SJCRH30 (cell line): ENCODE measurements at places on chromosomes 2 and 18.

DNA sequence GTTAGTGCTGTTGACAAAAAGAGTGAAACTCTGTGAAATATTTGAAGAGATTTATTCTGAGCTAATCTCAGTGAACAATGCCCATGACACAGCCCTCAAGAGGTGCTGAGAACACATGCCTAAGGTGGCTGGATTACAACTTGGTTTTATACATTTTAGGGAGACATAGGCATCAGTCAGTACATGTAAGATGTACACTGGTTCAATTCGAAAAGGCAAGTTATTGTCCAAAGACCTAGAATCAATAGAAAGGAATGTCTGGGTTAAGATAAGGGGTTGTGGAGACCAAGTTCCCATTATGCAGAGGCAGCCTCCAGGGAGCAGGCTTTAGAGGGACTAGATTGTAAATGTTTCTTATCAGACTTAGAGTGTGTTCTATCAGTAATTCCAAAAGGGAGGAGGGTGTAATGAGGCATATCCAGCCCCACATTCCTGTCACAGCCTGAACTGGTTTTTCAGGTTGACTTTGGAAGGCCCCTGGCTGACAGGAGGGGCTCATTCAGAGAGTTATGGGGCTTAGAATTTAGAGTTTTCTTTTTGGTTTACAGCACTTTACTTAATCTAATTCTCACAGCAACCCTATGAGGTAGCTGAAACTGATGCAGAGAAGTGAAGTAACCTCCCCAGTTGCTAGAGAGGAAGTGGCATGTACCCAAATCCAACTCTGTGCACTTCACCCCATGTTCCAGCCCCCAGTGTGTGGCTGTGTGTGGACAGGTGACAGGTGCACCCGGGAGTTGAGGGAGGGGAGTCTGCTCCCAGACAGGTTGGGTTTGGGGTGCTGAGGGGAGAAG, 28.3 kb upstream of the ASAP2 start:
- no peak for DNase-seq
- H3K4me3 ChIP-seq, result no peak overlapping the region
- peak overlapping the region; percentile 60 for H3K27ac ChIP-seq
- H3K36me3 ChIP-seq, result no peaks in the 10 kb centered on the region
- H3K27me3 ChIP-seq, result no peaks in the 10 kb centered on the region

DNA sequence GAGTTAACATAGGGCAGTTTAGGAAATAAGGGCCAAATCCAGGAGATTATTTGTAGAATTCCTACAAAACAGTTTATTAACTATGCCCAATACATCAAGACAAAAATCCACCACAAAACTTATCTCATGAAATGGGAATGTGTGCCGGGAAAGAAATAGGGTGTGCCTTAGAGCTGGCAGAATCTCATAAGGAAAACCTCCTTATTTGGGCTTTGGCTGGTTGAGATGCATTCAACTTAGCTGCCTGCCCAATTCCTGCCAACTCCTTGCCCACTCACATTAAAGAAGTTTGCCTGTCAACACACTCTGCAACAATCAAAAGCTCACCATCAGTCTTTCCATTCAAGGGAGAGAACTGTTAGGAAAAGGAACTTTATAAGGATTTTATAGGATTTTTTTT, 500.6 kb downstream of the SATB2 start:
- no peak for DNase-seq
- no peaks in the 10 kb centered on the region for H3K27me3 ChIP-seq
- no peaks in the 10 kb centered on the region for H3K36me3 ChIP-seq
- no peak overlapping the region for H3K27ac ChIP-seq
- H3K4me1 ChIP-seq, result no peaks in the 10 kb centered on the region

- H3K27ac ChIP-seq, result no peak overlapping the region
- no peaks in the 10 kb centered on the region for H3K36me3 ChIP-seq
Observed at GRCh38 chr18:79241755-79242154, 154.0 kb upstream of the NFATC1 start.

DNA sequence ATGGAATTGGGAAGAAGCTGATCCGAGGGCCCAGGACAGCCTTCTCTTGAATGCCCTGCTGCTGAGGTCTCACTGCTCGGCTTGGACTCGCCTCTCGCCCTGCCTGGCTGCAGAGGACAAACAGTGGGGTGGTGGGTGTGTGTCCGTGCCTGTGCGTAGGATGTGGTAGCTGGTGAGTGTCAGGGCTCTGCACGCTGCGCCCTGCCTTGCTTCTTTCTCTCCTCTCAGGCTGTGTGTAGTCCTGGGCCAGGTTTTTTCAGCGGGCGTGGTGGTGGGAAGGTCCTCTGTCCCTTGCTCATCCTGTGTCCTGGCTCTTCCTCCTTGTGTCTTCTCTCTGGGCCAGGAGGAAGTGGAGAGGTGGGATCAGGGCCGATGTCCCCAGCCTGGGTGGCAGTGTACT, 44.8 kb downstream of the RRM2 start:
- H3K27me3 ChIP-seq, result no peaks in the 10 kb centered on the region
- no peak for DNase-seq
- H3K27ac ChIP-seq, result no peak overlapping the region
- H3K4me3 ChIP-seq, result no peak overlapping the region
- H3K4me1 ChIP-seq, result no peaks in the 10 kb centered on the region

DNA sequence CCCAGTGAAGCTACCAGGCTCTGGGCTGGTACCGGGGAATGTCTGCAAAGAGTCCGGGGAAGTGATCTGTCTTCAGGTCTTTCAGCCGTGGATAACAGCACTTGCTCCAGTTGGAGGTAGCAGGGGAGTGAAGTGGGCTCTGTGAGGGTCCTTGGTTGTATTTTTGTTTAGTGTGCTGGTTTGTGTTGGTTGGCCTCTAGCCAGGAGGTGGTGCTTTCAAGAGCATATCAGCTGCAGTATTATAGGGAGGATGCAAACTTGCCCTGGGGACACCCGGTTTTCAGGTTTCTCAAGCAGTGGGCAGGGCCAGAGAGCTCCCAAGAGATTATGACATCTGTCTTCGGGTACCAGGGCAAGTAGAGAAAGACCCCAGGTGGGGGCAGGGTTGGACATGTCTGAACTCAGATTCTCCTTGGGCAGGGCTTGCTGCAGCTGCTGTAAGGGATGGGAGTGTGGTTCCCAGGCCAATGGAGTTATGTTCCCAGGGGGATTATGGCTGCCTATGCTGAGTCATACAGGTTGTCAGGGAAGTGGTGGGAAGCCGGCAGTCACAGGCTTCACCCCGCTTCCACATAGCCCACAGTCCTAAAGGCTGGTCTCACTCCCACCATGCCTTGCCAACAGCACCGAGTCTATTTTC, 34.4 kb downstream of the ACAA2 start:
- H3K4me3 ChIP-seq, result no peak overlapping the region
- peak overlapping the region; percentile 27; the same call in 1 of the 2 replicates for H3K27ac ChIP-seq
- H3K36me3 ChIP-seq, result peaks cover 19% of the 10 kb centered on the region
- peaks cover 12% of the 10 kb centered on the region for H3K4me1 ChIP-seq
- peak; percentile 90 for DNase-seq

- H3K27me3 ChIP-seq, result no peaks in the 10 kb centered on the region
- H3K4me1 ChIP-seq, result no peaks in the 10 kb centered on the region
- H3K36me3 ChIP-seq, result no peaks in the 10 kb centered on the region
- DNase-seq, result no peak
- no peak overlapping the region for H3K27ac ChIP-seq
Observed at GRCh38 chr2:229118927-229119326, 152.2 kb downstream of the PID1 start.

GRCh38 chr2:150997702-150998440, 263.8 kb downstream of the RBM43 start:
- peak overlapping the region; percentile 83 for H3K27ac ChIP-seq
- no peaks in the 10 kb centered on the region for H3K27me3 ChIP-seq
- peaks cover 25% of the 10 kb centered on the region for H3K4me1 ChIP-seq
- H3K4me3 ChIP-seq, result peak overlapping the region; percentile 36
- no peaks in the 10 kb centered on the region for H3K36me3 ChIP-seq

DNA sequence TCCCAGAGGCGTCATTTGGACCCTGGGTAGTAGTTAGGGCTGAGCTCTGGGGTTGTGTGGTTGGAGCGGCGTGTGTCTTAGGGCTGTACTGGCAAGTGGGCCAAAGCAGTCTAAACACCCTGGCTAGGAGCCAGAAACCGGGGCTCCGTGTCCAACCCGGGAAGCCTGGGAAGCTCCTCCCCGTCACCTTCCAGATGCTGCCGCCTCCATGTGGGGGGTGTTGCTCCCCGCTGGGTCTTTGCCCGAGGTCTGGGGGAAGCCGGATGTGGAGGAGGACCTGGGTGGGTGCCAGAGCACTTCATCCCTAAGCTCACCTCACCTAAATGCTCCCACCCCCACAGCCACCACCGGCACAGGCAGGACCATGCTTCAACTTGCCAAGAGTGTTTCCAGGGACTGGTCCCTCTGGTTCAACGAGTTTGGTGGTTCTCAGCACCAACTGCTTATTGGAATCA, 25.4 kb downstream of the TET3 start:
- peak; percentile 83 for DNase-seq
- H3K27me3 ChIP-seq, result no peaks in the 10 kb centered on the region
- peaks cover 12% of the 10 kb centered on the region; the same call in 1 of the 2 replicates for H3K36me3 ChIP-seq
- peaks cover 42% of the 10 kb centered on the region for H3K4me1 ChIP-seq

DNA sequence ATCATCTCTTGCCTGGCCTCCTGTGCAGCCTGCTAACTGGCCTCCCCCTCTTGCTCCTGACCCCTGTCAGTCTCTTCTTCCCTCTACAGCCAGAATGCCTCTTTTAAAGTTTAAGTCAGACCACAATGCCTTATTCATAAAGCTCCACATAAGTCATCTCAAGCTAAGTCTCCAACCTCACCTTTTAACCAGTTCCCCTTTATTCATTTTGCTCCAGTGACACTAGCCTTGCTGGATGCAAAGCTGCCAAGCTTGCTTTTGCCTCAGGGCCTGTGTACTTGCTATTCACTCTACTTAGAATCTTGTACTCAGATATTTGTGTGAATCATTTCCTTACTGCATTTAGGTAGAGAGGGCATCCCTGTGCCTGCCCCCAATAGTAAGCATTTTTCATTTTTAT, 180.9 kb downstream of the PDE1A start:
- H3K4me3 ChIP-seq, result no peak overlapping the region
- DNase-seq, result no peak
- no peaks in the 10 kb centered on the region for H3K36me3 ChIP-seq
- H3K4me1 ChIP-seq, result peaks cover 3% of the 10 kb centered on the region; the same call in 1 of the 2 replicates

DNA sequence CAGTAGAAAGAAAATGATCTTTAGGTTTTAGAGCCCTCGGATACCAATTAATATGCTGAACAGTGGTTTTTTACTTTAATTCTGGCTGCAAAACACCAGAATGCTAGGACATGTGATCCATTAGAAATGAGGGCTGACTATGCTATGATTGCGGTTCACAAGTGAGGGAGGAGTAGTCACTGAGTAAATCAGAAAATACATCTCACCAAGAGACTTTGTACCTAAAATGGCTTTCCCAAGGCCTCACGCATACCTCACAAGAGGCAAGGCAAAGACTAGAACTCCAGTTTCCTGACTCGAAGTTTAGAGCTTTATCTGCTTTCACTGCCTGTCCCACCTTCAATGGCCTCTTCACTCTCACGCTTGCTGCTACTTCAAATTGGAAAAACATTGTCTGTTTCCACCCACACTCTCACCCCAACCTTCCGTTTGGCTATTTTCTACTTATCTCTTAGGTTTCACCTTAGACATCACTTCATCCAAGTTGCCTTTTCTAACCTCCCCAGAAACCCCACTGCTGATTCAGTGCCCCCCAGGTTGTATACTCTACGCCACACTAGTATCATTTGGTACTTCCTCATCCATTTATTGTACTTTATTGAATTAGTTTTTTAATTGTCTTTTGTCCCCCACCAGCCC, 5.1 kb upstream of the MBD2 start:
- no peak overlapping the region for H3K4me3 ChIP-seq
- H3K27me3 ChIP-seq, result no peaks in the 10 kb centered on the region
- no peak for DNase-seq
- H3K36me3 ChIP-seq, result no peaks in the 10 kb centered on the region
- H3K27ac ChIP-seq, result no peak overlapping the region

- DNase-seq, result peak; percentile 36
- H3K36me3 ChIP-seq, result no peaks in the 10 kb centered on the region
- 0 out of 2 replicates have a peak, but pooled peaks cover 2% of the 10 kb centered on the region for H3K4me1 ChIP-seq
- no peak overlapping the region for H3K27ac ChIP-seq
- H3K27me3 ChIP-seq, result no peaks in the 10 kb centered on the region
- no peak overlapping the region for H3K4me3 ChIP-seq
Observed at GRCh38 chr2:105682401-105682800, 62.3 kb upstream of the NCK2 start.

DNA sequence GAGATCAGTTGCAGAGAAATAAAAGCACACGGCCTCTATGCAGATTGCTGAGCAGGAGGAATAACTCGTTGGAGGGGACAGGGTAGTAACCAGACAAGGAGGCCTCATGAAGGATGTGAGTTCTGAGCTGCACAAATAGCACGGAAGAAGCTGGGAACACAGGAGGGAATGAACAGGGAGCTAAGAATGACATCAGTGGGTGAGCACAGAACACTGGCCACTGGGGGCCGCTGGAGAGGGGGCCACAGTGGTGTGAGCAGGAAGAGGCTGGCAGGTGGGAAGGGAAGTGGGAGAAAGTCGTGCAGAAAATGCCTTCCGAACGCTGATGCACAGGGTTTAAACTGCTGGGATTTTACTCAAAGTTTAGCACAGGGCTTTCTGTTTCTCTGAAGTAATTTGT, 61.0 kb downstream of the ZAP70 start:
- DNase-seq, result peak; percentile 17
- H3K4me1 ChIP-seq, result no peaks in the 10 kb centered on the region
- H3K27ac ChIP-seq, result no peak overlapping the region
- no peaks in the 10 kb centered on the region; the same call in 1 of the 2 replicates for H3K36me3 ChIP-seq

- no peak overlapping the region for H3K27ac ChIP-seq
- DNase-seq, result no peak
- H3K4me3 ChIP-seq, result no peak overlapping the region
Observed at GRCh38 chr2:10217489-10218435, 84.9 kb upstream of the HPCAL1 start.

GRCh38 chr18:54926593-54927325, 32.5 kb downstream of the CCDC68 start:
- no peaks in the 10 kb centered on the region for H3K4me1 ChIP-seq
- H3K27ac ChIP-seq, result no peak overlapping the region
- H3K4me3 ChIP-seq, result no peak overlapping the region
- no peaks in the 10 kb centered on the region for H3K27me3 ChIP-seq
- H3K36me3 ChIP-seq, result no peaks in the 10 kb centered on the region
- no peak for DNase-seq

DNA sequence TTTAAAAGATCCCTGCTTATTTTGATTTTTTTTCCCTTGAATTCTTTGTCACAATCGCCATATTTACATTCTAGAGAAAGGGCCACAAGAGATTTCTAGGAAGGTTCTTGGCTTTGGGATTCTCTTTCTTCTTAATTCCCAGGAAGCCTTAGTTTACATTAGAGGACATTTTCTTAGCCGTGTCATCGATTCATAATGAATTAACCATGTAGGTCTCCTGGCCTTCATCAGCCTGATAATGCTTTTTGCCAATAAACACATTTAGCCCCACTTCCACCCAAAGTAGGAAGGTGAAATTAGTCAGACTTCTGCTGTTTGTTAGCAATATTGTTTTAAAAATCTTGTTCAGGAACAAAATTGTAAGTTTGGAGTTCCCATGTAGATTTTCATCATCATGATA, 71.3 kb upstream of the LPIN2 start:
- no peak for DNase-seq
- no peaks in the 10 kb centered on the region for H3K27me3 ChIP-seq
- H3K36me3 ChIP-seq, result no peaks in the 10 kb centered on the region
- no peak overlapping the region for H3K27ac ChIP-seq
- no peak overlapping the region for H3K4me3 ChIP-seq
- peaks cover 7% of the 10 kb centered on the region for H3K4me1 ChIP-seq

GRCh38 chr2:5442736-5443135, 249.4 kb upstream of the SOX11 start:
- no peak overlapping the region for H3K27ac ChIP-seq
- H3K36me3 ChIP-seq, result no peaks in the 10 kb centered on the region
- no peaks in the 10 kb centered on the region for H3K4me1 ChIP-seq
- no peak for DNase-seq
- H3K4me3 ChIP-seq, result no peak overlapping the region

GRCh38 chr2:206521115-206521514, 77.8 kb downstream of the ADAM23 start:
- H3K27me3 ChIP-seq, result no peaks in the 10 kb centered on the region
- H3K4me3 ChIP-seq, result no peak overlapping the region
- H3K4me1 ChIP-seq, result peaks cover 9% of the 10 kb centered on the region
- H3K27ac ChIP-seq, result no peak overlapping the region
- DNase-seq, result no peak
- H3K36me3 ChIP-seq, result peaks cover 2% of the 10 kb centered on the region; the same call in 1 of the 2 replicates
